ENCODE measurements at places on chromosomes 3 and 15.

DNA sequence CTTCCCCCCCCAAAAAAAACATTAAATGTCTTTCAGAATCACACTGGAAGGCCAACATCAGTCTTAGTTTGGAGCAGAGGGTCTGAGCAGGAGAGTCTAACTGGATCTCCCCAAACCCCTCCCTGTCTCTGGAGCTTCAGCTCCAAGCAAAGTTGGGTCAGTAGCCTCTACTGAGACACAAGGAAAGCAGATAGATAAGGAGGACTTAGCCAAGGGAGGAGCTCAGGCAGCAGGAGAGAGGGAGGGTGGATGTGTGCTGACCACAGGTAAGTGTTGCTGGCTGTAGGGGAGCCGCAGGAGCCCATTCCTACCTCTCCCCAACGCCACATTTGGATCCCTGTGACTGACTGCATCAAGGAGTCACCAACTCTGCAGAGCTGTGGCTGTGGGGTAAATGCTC lies 7.0 kb downstream of the PLCB2 start:
- DNase-seq = no peak

DNA sequence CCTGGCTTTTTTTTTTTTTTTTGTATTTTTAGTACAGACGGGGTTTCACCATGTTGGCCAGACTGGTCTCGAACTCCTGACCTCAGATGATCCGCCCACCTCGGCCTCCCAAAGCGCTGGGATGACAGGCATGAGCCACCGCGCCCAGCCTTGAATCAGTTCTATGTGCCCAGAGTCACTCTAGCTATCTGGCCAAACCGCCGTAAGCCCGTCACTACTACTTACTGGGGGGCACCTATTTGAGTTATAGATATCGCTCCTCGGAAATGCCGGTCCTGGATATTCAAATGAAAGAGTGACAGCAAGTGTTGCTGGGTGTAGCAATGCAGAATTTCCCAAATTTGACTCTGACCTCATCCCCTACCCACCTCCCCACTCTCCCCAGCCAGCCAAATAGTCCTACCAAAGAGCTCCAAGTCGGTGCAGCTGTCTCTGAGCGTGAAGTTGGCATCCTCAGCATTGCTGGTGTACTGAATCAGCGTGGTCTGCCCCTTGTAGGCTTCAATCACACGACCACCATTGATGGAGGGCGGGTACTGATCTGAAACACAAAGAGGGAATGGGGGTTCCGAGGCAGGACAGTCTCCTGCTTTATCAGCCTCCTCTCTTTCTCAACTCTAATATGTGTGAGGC lies 38.1 kb downstream of the MUC20 start:
- DNase-seq = no peak

GRCh38 chr15:77753281-77753873 lies 120.7 kb upstream of the LINGO1 start:
- DNase-seq = no peak

DNA sequence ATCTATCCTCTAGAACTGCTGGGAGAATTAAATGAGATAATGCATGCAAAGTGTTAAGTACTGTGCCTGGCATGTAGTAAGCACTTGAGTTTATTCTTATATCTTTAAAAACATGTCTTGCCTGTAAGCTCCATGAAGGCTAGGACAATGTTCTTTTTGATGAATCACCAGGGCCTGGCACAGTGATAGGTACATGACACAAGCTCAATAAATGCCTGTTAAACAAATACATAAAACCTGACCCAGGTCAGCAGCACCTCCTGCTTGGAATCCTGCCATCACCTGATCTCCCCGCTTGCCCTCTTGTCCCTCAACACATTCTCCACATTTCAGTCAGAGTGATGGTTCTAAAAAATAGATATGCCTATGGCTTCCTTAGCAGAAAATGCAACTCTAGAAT lies 186.8 kb downstream of the CHST2 start:
- no peak for DNase-seq

- DNase-seq = no peak
These were observed 8.5 kb upstream of the UBXN7 start for GRCh38 chr3:196440696-196441095.

DNA sequence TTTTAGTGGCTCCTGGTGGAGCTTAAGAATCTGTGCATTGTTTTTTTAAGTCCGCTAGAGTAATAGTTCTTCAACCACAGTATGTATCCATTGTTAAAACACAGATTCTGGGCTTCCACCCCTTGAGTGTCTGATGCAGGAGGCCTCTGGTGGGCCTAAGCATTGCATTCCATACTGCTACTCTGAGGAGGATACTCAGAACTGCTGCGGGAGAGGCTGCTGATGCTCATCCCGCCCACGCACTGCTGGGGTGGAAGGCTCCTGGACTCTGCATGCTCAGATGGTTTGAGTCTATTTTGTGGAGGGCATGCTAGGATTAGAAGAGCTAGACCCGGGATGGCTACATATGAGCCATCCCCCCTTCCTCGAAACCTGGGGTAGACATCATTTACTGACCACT lies 74.4 kb downstream of the THSD4 start:
- DNase-seq = no peak

DNA sequence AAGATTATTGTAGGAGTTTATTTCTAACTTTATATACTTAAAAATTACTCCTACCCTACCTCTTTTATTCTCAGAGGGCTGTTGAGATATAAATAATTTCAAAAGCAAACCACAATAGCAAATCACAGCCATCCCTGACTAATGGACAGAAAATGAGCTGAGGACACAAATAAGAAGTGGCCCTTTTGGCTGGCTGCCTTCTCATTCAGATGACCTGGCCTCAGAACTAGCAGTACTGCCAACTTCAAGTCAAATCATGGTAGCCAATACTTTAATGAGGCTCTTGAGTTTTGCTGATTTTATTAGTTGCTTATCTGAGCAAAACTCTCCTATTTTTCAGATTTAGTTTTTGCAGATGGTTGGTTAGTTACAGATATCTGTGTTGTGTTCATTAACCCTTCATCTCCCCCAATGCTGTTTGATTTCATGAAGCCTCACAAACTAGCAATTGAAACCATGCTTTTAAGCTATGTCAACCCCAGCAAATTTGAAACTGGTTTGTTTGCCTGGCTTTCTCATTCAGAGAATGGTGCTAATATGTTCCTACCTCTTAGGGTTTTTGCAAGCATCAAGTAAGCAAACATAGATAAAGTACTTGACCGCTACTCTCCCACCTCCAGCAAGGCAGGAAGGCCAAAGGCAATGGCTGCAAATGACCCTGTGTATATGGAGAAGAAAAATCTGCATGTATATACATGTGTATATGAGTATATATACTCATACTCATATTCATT lies 73.4 kb upstream of the HACD2 start:
- no peak for DNase-seq

Measured in NCI-H1048 (cell line).